ENCODE measurements at places on chromosomes 6 and 20.

DNA sequence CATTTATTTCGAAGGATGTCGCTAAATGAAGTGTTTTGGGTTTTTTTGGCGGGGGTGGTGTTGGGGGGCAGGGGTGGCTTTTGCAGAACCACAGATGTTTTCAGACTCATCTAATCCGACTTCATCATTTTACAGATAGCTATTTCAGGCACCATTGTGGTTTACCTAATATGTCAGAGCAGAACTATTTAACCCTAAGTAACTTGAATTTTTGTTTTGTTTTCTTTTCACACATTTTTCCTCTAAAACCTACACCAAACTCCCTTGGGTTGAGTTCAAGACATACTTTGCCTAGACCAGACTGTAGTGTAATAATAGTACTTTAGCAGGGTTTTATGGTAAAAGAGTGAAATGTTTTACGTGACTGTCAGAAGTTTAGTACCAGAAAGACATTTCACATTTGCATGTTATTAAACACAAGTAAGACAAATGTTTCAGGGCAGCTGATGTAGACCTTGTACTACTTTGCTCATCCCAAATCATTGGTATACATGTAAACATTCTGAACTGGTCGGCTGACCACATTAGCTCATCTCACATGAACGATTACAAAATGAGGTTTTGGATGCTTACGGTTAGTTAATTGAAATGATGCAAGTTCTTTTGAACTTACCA lies 37.7 kb downstream of the MAP3K4 start:
- no peak for DNase-seq

DNA sequence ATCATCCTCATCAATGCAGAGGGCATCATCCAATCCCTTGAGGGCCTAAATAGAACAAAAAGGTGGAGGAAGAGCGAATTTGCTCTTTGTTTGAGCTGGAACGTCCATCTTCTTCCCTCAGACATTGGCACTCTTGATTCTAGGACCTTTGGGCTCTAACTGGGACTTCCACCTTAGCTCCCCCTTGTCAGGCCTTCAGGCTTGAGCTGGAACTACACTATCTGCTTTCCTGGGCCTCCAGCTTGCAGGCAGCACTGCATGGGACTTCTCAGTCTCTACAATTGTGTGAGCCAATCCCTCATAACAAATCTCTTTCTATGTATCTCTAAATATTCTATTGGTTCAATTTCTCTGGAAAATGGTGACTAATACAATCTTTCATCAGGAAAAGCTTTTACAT lies 155.4 kb downstream of the MCHR2 start:
- peak; percentile 19 for DNase-seq

GRCh38 chr6:44782892-44783291 lies 395.4 kb downstream of the CDC5L start:
- DNase-seq = no peak

DNA sequence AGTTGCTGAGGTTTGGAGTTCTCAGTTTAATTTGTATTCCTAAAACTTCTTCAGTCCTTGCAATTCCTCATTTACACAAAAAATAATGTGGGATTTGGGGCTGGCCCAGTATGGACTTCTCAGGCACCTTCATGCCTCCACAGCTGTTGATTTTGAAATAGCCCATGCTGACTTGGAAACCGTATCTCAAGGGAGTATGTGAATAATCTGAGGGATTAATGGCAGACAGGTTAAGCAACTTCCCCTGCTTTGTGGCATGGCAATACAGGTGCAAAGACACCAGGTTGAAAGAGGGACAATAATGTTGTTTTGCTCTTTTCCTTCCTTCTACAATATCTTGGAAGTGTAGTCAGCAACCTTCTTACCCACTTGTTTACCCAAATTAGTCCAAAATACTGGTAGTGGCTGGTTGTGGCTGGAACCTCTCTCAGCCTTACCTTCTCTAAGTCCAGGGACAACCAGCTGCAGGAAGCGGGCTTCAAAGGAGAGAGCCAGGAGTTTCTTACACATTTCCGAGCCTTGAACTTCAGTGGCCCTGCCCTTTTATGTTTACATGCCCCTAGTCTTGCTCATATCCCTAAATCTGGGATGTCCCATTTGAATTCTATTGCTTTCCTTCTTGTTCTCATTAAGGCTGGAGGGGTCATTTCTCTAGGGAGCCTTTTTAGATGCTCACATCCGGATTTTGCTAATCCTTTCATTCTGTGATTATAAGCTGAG lies 44.1 kb upstream of the ADGRF1 start:
- DNase-seq = no peak

DNA sequence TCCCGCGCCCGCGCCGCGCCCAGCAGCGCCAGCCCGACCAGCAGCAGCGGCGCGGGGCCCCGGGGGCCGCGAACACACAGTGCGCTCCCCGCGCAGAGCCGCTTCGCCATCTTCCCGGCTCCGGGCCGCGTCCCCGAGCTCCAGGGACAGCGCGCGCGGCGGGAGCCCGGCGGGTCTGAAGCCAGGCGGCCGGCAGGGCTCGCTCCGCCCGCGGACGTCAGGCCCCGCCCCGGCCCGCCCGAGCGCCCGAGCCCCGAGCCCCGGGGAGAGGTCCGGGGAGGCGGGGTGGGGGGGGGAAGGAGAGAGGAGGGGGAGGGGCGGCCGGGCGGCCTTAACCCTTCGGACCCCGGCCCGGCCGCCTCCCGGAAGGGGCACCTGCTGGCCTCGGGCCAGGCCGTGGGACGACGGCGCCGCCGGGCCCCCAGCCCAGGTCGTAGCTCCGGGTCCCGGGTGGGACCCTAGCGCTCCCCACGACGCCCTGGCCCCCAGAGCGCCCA lies at the start of gene LAMA5:
Gene LAMA5, minus strand, starts transcription at position 177 of the 497 bp plus-strand sequence. Its CDS starts 67 bp downstream, at position 110.
- peak; percentile 88 for DNase-seq

DNA sequence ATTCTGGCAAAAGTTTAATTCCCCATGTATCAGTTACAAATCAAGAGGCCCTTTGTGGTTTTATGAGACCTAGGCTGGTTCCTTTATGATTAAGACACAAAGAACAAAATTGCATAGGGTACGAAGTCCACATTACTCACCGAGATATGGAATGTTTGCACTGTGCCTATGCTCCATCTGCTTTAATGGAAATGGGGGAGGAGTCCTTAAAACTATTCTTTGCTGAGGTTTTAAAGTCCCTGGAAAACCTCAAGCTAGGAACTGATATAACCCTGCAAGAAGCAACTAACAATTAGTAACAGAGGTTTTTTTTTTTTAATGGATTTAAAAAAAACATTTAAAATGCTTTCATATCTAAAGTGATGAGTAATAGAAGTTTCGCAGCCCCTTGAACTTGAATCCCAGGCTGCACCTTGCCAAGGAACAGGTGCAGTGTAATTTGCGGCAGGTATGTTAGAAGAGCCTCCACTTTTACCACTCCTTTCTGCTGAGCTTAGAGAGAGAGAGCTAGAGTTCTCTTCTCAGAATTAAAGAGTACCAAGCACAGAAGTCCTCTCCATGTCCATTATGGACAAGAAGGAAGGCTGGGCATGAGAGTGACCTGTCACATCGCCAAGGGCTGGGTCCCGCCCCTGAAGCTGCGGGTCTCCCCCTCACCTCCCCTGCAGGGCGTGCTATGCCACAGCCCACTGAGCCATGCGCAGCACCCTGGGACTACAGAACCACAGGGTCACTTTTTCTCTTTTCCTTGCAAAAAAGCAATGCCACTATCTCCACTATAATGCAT lies 2.3 kb downstream of the SERPINB1 start:
- DNase-seq = no peak

GRCh38 chr6:134199848-134200606 lies 117.9 kb downstream of the SGK1 start:
- DNase-seq = no peak

Measured in iPS-NIHi11 (cell line).